ENCODE measurements at places on chromosomes 6 and 20. TPM values are rescaled to one million over a fixed set of nuclear protein-coding genes. Genes with fewer than 3 reads are reported as not detected.

ADAM33 gene
- polyA plus RNA-seq: not detected

- no peak for DNase-seq
Observed at GRCh38 chr6:112640891-112641290, 293.8 kb downstream of the RFPL4B start.

GRCh38 chr6:104123227-104123626 is 736.5 kb downstream of the HACE1 start:
- DNase-seq: no peak

- no peak for DNase-seq
Observed at GRCh38 chr20:38179846-38180245, 14.8 kb upstream of the TGM2 start.

CST2 gene
- polyA plus RNA-seq: not detected

All from foreskin keratinocyte (primary cell).